ENCODE measurements at places on chromosomes 4 and X.

DNA sequence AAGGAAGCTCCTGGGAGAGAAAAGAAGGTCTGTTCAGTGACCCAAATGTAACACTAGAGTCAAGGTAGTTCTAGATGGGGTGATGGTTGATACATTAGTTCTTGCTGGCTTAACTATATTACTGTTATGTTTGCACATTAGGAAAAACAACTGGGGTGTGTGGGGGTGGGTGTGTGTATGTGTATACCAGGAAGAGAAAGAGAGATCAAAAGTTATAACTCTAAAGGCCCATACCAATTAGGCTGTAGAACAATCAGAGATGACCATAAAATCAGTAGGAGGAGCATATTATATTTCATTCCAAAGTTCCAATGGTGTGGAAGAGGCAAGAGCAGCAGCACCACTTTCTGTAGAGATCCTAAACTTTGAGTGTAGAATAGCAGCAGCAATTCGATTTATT is 134.7 kb upstream of the FMR1 start:
- no peak for DNase-seq

DNA sequence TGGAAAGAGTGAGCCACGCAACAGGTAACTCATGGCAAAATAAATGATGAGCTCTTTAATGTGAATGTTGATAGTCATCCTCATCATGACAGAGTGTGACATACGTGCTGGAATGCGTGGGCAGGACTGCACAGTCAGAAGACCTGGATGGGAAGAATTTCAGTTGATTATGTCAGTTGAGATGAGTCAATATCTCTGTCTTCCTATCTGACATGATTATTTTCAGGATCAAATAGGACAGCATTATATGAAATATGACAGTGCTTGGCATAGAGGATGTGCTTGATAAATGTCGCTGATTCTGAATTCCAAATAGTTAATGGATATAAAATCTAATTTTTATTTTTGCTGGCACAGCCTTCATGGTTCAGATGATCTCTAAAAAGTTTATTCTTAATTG is 95.1 kb downstream of the IL15 start:
- no peak for DNase-seq

GRCh38 chrX:41025926-41026701 is 59.1 kb upstream of the USP9X start:
- no peak for DNase-seq

DNA sequence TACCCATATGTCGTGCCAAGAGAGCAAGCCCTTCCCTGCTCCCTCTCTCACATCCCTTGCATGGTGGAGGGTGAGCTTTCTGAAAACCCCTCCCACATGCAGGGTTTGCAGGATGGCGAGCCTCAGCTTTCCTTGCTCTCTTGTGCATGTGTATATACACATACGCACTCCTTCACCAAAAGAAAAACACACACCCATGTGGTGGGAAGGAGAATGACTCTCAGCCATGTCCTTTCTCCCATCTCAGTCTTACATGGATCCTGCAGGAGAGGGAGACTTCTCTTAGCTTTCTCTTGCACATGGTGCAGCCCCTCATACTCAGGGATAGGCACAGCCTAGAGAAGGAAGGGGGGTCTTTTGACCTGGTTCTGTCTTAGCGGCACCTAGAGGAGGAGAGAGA is 81.1 kb downstream of the CLCN5 start:
- no peak for DNase-seq

DNA sequence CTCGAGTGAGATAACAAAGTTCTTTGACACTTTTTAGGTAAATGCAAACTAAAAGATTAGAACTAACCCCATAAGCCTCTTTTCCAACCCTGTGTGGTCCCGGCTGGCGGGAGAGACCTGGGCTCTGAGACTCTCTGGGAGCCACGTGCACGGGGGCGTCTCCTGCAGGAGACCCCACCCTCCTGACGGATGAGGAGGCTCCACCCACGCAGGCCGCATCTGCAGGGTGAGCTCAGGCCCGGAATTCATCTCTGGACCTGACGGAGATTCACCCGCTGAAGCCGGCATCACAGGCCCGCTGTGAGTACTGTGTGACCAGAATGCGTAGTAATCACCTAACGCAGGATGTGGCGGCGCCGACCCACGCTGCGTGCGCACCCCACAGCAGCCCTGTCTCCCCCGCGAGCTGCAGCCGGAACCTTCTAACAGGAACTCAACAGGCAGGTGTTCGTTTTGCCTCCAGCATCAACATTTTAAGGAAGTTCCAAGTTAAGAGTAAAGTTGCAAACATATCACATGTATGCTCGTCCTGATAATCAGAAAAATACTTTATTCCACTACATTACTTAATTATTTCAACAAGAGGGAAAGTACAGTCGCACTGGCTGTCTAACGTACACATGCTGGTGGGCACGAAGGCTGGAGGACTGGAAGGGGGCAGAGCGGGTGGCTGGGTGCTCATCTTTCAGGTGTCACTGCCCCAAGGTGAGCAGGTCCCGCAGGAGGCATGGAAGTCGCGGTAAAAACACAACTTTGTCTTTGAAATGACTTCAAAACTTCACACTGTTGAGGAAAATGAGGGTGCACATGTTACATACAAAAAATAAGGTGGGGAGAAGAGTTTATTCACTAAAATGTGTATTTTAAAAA is 44.5 kb downstream of the FGFRL1 start:
- no peak for DNase-seq

DNA sequence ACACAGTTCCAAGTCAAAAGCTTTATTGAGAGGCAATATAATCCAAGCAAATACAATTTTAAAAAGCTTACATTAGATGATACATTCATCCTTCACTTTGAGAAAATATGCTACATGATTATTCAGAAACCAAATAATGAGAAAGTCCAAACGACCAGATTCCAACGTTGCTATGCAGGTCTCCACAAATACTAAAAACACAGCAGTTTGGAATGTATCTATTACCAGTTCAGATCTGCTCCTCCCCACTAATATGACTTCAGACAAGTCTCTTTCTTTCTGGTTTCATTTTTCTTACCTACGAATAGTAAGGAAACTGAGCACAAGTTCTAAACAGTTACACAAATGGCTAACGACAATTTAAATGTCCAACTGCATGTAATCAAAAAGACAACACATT is 9.5 kb downstream of the NAF1 start:
- peak; percentile 40 for DNase-seq

DNA sequence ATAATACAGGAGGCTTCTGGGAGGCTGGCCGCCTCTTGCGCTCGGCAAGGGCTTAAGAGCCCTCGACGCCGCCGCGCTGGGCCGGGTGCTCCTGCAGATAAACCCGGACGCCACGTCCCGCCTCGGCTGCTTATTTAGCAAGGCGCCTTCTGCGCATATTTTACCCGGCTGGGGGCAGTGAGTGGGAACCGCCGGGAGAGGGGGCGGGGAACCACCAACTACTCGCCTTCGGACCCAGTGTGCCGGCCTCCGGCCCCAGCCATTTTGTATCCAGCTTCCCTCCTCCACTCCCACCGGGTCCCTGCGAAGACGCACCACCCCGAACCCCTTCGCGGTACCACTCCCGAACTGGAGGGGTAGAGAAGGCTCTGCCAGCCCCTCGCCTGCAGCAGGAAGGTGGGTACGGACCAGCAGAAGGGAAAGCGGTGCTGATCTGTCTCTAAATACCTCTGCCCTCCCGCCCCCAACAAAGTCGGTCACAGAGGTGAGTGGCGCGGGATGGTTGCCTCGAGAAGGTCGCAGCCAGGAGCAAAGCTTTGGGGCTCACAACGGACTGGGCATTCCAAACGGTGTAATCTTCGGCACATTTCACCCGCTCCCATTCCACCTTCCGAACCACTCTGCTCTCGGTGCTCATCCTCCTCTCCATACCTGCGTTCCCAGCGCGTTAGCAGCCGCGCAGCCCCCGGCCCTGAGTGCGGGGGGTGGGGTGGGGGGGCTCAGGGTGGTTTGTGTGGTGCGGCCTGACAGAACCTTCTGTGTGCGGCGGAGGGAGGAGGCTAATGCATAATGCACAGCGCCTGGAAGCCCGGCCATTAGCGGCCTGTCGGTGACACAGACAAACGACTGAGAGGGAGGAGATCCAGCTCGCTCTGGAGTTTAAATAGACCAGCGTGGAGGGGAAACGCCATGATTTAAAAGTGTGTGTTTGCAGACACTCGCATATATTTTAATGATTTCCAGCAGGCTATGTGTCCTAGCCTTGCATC is 4.9 kb upstream of the BCOR start:
- no peak for DNase-seq

- no peak for DNase-seq
These were observed 541.7 kb downstream of the BCOR start for GRCh38 chrX:39556056-39556455.

DNA sequence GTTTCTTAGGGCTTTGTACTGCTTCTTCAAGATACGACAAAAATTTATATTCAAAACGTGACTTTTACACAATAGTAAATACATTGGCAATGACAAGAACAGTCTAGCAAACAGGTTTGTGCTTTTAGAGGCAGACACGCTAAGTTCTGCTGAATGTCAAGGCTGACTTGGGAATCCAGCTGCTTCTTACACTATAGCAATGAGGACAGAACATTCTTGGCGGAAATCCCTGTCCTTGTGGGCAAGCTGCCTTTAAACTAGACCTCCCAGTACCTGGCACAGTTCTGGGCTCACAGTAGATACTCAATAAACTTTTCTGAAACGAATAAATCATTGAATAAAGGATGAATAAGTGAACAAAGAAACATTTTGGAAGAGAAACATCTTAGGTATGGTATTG is 148.2 kb downstream of the RASL11B start:
- no peak for DNase-seq

GRCh38 chr4:56102601-56103000 is 153.9 kb downstream of the CEP135 start:
- DNase-seq, result no peak

DNA sequence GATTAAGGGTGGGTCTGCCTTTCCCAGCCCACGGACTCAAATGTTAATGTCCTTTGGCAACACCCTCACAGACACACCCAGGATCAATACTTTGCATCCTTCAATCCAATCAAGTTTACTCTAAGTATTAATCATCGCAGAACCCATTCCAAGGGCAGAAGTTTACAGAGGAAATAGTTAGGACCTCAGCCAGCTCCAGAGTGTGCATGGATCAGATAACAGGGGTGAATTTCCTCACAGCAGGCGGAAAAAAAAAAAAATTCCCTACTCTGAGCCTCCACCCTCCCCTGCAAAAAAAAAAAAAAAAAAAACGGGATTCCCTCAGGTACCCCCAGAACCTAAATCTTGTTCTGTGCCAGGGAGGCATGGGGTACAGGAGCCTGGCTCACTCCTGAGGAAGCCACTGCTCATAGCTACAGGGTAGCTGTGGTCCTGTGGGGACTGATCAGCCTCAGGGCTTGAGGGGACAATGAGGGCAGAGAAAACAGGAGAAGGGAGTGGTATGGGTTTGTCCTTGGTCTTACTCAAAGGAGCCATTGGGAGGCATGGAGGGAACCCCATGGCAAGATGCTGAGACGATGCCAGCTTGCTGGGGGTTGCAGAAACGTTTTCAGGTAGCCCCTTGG is 113.0 kb downstream of the DHRSX start:
- no peak for DNase-seq

- DNase-seq, result no peak
These were observed 48.3 kb downstream of the RAB33B start for GRCh38 chr4:139501927-139502899.

DNA sequence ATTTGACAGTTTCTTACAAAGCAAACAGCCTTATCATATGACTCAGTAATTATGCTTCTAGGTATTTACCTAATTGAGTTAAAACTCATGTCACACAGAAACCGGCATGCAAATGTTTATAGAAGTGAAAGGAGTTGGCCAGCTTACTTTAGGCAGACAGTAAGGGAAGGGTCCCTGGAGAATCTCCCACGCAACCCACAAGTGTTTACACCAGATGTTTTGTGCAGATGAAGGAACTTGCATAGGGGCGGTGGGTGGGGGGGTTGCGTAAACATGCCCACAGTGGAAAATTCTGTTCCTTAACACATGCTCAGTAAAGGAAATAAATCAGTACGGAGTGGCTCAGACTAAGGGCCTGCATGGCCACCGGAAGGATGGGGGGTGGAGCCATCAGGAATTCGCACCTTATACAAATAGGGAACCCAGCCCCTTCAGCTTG is 330.5 kb upstream of the AADAT start:
- no peak for DNase-seq

DNA sequence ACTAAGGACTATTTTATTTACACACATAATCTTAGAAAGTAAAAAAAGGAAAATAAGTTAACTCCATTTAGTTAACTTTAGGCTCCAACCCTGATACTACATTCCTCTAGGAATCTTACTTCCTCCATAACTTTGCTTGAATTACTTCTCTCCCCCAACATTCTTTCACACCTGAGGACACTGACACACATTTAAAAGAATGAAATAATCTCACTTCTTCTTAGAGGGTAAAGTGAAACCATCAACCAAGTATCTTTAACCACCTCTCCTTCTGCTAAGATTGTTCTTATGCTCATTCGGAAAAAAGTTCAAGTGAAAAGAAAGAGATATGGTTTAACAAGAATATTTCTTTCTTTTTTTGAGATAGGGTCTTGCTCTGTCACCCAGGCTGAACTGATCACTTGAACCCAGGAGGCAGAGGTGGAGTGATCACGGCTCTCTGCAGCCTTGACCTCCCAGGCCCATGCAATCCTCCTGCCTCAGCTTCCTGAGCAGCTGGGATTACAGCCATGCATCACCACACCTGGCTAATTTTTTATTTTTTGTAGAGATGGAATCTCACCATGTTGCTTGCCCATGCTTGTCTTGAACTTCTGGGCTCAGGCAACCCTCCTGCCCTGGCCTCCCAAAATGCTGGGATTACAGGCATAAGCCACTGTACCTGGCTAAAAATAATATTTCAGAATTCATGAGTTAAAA is 28.5 kb downstream of the SLC25A4 start:
- DNase-seq, result no peak

DNA sequence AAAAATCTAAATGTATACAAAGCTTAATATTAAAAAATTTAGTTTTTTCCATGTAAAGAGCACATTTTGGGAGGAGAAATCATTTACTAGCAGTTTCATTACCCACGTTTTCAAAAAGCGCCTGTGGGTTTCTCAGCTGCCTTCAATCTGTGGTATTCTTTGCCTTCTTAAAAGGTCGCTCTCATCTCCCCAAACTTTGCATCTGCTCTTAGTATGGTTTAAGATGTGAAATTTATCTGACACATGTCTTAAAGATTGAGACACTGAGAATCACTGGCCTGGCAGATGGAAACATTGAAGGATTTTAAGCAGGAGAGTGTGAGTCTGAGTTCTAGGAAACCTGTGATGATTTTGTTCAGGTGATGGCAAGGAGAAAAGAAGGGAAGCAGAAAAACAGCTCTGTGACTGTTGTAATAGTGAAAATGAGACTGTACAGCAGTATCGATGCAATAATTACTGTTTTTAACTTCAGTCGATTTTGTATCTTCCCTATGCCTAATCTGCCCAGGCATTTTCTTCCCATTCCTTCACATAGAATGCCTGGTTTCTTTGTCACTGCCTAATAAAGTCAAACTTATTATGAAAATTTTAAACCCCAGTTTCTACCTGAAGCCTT is 75.9 kb downstream of the PAQR3 start:
- no peak for DNase-seq

All from amniotic stem cell (primary cell).